ENCODE measurements at places on chromosomes 3 and 15.

- DNase-seq: no peak
Observed at GRCh38 chr3:126119976-126120375, 36.1 kb upstream of the SLC41A3 start.

GRCh38 chr3:22593638-22594037 lies 609.5 kb upstream of the UBE2E2 start:
- no peak for DNase-seq

GRCh38 chr3:50639055-50639494 lies 22.1 kb downstream of the MAPKAPK3 start:
- DNase-seq: no peak

GRCh38 chr3:30286811-30287210 lies 319.6 kb upstream of the TGFBR2 start:
- DNase-seq: no peak

DNA sequence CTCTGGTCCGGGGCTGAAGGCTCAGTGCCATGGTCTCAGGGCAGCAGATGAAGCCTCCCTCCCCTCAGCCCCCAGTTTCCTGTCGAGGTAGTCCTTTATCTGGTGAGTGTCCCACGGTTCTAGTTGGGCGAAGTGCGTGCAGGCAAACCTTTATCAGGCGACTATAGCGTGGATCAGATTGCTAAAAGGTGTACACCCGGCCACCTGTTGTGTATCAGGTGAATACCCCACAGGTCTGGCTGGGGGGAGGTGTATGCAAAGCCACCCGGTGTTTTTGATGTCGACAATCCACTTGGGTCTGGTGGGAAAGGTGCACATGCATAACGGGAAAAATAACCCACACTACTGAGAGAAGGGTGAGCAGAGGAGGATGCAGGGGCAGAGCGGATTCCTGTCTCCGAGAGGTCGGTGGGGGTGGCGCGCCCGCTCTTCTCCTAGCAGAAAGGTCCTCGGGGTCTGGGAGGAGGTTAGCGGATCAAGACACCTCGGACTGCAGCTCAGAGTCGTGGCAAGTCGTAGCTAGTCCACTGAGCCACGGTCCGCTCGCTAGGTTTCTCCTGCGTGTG lies 507 bp downstream of the SLC12A6 start:
- peak; percentile 24 for DNase-seq

DNA sequence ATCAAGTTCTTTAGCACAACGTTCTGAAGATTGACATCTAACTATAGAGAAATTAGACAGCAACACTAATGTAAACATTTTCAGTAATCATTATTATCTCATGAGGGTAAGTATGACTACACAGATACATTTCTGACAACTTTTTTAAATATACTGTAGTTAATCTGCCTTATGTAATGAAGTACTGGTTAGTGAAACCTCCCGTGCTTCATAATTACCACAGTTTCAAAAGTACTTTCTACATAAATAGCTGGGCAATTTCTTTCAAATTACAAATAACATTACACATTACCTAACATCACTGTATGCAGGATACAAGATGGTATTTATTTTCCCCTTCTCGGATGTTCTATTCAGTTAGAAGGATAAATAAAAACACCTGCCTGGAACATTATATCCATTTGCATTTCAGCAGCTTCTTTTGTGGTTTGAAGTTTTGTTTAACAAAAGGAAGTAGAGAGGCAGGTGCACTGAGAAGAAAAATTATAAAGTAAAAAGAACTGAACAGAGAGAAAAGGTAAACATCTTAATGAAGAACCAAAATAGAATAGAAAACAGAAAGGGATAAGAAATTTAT lies 1241.5 kb upstream of the GBE1 start:
- peak; percentile 91 for DNase-seq

GRCh38 chr15:64193971-64194370 lies 31.1 kb upstream of the PPIB start:
- no peak for DNase-seq

DNA sequence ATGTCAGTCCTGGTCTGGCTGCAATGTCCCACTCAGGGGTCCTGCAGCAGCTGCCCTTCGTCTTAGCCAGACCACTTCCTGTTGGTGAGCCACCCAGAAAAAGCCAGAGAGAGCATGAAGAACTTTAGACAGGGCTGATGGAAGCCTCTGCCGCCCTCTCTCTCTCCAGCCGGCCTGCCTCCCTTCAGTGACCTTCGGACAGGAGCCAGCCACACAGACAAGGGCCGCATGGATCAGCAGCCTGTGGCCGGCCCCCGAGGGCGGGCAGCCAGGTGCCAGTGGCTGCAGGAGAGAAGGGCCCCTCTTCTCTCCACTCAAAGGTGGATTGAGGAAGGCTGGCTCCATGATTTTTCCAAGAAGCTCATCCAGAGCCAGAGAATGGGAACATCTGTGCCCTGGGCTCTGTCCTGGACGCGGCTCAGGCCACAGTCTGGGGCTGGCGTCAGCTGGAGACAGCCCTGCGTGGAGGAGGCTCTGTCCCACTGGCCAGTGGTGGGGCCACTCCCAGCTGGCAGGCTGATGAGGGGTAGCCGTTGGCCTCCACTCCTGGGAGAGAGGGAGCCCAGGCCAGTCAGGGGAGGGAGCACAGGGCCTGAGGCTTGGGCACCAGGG lies 42.9 kb downstream of the ISG20 start:
- DNase-seq: no peak

DNA sequence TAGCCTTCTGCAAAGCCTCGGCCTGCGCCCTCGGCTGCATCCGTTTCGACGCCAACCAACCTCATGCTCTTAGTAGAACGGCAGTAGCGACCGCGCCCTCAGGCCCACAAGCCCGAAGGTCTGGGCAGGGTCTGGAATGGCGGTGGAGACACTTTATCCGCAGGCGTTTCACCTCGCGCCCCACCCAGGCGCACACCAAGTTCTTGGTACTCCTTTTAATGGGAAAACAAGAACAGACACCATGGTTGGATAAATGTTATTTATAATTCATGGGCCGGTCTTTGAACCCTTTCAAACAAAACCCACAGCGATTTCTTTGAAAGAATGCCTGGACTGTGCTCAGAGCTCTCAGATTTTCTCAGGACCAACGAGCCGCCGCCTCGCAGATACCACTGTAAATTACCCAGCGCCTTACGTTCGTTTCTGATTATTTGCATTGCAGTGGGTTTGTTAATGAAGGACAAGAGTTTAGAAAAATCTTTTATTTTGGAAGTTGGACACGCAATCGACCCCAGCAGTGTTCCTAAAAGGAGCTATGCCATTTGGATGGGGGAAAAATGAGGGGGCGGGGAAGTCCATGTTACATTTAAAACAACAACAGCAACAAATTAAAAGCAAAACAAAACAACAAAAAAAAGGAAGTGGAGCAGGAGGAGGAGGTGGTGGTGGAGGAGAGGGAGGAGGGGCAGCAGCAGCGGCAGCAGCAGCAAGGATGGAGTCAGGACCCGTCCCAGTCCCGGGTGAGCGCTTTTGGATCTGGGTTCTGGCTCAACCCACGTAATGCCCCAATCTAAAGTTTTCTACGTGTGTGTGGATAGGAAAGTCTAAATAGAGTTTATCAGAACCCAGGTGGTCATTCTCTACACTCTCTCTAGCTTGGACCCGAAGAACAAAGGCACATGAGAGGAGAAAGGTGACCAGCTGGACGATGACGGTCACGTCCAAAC lies 993 bp upstream of the ISL2 start:
- DNase-seq: no peak

DNA sequence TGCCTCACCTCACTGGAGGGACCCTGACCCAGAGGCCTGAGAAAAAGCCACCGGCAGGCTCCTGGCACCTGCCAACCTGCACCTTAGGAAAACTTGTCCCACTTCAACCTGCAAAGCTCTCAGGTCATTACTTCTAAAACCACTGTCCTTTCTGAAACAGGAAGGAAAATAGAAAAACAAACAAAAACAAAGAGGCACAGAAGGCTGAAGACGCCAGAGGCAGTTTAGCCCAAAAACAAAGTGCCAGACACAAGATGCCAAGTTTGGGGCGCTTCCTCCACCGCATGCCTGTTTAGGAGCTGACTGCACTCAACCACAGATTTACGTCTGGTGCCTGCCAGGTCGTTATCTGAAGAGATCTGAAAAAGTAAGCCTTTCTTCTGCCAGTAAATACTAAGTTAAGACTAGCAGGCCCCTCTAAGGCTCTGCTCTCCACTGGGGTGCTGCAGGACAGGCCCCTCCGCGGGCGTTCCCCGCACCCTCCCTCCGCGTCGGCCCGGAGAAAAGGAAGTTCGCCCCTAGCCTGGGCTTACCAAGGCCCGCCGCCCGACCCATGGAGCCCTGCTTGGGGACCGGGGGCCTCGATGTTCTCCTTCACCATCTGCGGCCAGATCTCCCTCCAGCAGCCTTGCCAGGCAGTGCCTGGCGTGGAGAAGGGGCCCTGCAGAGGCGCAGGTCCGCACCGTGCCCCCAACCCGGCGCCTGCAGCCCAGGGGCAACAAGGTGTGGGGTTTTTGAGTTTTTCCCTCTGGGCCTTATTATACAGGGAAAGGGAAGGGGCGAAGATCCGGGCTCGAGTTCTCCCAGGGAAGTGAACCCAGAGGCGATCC lies 1.3 kb downstream of the GOLGA8A start:
- DNase-seq: no peak

GRCh38 chr15:22263738-22264137 lies 183.4 kb downstream of the OR4M2 start:
- no peak for DNase-seq

DNA sequence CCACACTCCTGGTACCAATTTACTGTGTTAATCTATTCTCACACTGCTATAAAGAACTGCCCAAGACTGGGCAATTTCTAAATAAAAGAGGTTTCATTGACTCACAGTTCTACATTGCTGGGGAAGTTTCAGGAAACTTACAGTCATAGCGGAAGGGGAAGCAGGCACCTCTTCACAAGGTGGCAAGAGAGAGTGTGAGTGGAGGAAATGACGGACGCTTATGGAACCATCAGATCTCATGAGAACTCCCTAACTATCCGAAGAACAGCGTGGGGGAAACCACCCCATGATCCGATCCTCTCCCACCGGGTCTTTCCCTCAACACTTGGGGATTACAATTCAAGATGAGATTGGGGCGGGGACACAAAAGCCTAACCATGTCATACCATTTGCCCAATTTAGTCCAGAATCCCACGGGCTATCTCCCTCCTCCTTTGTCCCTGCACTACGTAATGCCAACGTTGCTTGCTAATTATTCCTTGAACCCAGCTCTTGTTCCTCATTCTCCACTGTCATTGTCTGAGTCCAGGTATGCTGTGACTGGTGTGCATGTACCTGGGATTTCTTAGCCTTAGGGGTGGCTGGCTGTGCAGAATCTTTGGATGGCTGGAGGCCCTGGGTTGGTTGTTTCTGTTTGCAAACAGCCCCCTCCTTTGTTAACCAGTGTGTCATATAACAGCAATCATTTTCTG lies 3.4 kb downstream of the PIGZ start:
- DNase-seq: no peak

- DNase-seq: peak; percentile 52
Observed at GRCh38 chr3:89098964-89099585, 8.3 kb upstream of the EPHA3 start.

- no peak for DNase-seq
Observed at GRCh38 chr3:66362541-66362941, 138.3 kb downstream of the LRIG1 start.

GRCh38 chr15:61644550-61644949 lies 415.4 kb upstream of the RORA start:
- no peak for DNase-seq

GRCh38 chr3:152269831-152270734 lies 1.4 kb downstream of the MBNL1 start:
- DNase-seq: peak; percentile 90

GRCh38 chr15:59521443-59521842 lies 83.5 kb downstream of the FAM81A start:
- DNase-seq: no peak

DNA sequence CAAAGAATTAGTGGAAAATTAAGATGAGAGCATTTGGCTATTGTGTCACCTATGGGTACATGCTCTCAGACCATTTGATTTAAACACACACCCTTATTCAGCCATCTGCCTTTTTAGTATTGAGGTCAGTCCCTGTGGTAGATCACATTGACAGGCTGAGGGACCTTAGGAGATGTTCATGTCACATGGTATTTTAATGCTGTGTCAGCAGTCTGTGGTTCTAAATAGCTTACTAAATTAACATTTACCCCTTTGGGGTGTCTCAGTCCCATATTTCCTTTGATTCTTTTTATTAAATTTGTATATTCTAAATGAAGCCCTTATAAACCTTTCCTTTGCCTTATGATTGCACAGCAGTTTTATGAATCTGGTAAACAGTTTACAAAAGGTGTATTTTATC lies 2.3 kb downstream of the RBM5 start:
- no peak for DNase-seq

DNA sequence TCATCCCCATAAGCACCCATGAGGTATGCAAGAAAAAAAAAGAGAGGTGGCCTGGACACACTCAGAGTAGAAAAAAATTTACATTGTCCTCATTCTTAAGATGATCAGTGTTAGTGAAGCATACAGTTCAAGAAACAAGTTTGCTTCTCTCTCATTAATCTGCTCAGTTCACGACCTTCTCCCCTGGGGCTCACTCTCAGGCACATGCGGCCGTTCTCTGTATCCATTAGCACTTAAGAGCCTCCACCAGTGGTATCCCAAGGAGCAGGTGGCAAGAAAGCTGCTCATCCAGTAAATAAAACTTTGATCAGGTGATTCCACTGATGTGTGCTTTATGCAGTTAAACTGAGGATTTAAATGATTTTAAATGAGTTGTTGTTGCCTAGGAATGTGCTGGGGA lies 57.4 kb downstream of the ARHGAP31 start:
- DNase-seq: no peak

GRCh38 chr3:15268033-15268631 lies 62.1 kb downstream of the CAPN7 start:
- peak; percentile 40 for DNase-seq

DNA sequence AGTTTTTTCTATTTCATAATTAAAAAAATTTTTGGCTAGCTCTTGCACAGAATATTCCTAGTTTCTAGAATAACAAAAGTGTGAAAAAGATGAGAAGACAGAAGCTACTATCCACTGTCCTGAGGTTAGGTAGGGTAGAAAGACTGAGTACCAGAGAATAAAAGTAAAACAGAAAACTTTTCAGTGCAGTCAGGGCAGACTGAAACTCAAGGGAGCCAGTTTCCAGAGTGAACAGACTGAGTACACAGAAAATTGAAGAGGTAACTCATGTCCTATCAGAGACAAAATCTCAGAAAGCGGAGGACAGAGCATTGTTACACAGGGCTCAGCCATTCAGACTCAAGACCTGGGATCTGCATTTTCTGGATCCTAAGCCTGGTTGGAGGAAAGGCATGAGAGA lies 8.8 kb upstream of the FBXO40 start:
- no peak for DNase-seq

GRCh38 chr3:28840976-28841376 lies 439.9 kb upstream of the RBMS3 start:
- DNase-seq: no peak

GRCh38 chr3:107641572-107642307 lies 119.0 kb downstream of the BBX start:
- no peak for DNase-seq

- DNase-seq: no peak
Observed at GRCh38 chr3:58120075-58120812, 90.5 kb downstream of the DNASE1L3 start.

All from NCI-H1105 treated with DMSO at 0.1 percent for 48 hours (cell line).